GM03348 (cell line): ENCODE measurements at places on chromosomes 6 and 20.

DNA sequence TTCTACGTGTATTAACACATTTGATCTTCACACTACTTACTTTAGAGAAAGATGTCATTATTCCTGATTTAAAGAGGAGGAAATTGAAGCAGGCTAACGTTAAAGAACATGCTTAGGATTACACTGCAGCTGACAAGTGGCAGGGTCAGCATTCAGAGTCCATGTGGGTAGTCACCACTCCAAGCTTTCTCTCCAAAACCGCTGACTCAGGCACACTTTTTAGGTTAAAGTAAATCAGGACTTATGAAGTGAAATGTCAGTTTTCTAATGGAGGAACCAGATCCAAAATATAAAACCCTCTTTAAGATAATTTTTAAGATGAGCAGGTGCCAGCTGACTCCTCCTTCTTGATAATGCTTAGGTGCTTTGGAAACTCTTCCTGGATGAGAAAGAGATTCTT is 75.4 kb downstream of the HTR1E start:
- no peak for DNase-seq

GRCh38 chr6:90720404-90720803 is 133.5 kb upstream of the MAP3K7 start:
- no peak for DNase-seq

- DNase-seq = peak; percentile 18
Measured at GRCh38 chr6:145368075-145368474, 367.2 kb downstream of the EPM2A start.

- no peak for DNase-seq
Measured at GRCh38 chr6:134707342-134708031, 242.4 kb downstream of the ALDH8A1 start.

GRCh38 chr6:137856138-137856898 is 10.7 kb upstream of the TNFAIP3 start:
- DNase-seq = no peak

GRCh38 chr6:149513915-149514314 is 29.1 kb upstream of the ZC3H12D start:
- DNase-seq = peak; percentile 2
